ENCODE measurements at places on chromosomes 13 and 19.

GRCh38 chr13:23321535-23322241 lies 111.8 kb downstream of the SACS start:
- DNase-seq, result no peak

DNA sequence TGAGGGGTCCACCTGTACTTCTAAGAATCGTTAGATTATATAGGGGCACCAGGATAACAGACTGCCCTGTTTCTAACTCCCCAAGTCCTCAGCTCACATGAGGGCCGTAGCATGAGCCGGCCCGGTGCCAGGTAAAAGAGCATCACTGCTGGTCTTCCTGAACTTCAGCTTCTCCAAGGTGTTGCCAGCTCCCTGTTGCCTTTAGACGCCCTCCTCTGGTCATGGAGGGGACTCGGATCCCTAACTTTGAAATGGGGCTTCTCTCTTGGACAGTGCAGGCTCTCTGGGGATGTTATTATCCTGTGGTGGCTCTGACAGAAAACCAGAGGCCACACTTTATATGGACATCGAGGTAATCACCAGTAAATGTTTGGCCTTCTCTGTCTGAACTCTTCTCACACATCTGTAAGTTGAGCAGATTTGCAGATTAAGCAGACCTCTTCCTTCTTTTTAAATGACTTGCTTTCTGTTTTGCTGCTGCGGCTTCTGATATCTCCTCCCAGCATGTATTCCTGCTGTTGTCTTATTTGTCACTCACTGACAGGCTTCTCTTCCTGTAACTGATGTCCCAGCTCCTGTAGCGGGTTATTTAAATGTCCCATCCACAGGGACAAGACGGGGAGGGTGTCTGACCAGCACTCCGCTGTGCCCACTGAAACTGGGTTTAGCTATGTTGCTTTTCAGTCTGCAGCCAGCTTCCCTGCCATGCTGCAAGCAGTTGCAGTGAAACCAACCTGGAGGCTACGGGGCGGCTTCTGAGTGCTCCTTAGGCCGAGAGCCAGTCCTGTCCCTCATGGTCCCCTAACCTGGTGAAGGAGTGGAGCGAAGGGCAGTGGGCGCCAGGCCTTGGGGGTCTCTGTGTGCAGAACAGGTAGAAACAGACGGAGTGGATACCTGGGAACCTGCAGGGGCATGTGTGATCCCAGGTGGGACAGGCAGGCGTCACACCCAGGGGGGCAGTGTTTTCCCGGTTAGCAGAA lies 39.2 kb downstream of the TSSK6 start:
- DNase-seq, result no peak

DNA sequence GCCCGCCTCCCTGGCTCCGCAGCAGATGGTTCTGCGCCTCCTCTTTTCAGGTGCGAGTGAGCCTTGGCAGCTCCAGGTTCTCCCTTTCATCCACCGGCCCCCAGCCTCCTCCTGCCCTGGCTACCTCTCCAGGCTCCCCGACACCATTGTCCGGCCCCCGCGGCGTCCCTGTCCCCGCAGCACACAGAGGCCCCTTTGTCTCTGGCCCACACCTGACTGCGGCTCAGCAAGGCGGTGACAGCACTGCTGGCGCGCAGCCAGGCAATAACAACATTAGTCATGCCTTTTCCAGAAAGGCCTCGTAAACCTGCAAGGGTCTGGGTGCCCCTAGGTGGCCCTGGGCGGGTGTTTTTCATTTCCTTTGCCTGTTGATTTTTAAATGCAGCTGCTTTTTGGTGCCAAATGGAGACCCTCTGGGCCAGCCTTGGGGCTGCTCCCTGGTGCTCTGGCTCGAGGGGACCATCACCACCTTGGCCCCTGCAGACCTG lies 73.2 kb upstream of the MEDAG start:
- peak; percentile 79 for DNase-seq

- peak; percentile 76 for DNase-seq
These were observed 14.1 kb downstream of the KLF2 start for GRCh38 chr19:16338470-16339360.

- peak; percentile 22 for DNase-seq
These were observed 11.8 kb downstream of the FXYD5 start for GRCh38 chr19:35166100-35167063.

DNA sequence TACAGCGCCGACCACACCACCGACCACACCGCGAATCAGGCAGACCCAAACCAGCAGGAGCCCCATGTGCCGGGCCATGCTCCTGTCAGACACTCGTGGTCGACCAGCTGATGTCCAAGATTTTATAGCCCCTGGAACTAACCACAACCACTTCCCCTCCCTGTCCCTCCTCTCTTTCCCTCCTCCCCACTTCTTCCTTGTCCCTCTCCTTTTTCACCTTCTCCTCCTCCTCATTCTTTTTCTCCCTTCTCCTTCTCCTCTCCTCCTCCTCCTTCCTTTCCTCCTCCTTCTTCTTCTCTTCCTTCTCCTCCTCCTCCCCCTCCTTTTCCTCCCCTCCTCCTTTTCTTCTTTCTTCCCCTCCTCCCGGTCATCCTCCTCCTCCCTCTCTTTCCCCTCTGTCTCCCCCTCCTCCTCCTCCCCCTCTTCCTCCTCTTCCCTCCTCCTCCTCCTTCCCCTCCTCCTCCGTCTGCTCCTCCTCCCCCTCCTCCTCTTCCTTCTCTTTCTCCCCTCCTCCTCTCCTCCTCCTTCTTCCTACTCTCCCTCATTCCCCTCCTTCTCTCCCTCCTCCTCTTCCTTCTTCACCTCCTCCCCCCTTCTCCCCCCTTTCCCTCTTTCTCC lies 670 bp downstream of the BSPH1 start:
- no peak for DNase-seq

GRCh38 chr13:75993241-75993640 lies 357.1 kb downstream of the LMO7 start:
- DNase-seq, result no peak

- DNase-seq, result no peak
These were observed 576 bp downstream of the APBA3 start for GRCh38 chr19:3760871-3761361.

DNA sequence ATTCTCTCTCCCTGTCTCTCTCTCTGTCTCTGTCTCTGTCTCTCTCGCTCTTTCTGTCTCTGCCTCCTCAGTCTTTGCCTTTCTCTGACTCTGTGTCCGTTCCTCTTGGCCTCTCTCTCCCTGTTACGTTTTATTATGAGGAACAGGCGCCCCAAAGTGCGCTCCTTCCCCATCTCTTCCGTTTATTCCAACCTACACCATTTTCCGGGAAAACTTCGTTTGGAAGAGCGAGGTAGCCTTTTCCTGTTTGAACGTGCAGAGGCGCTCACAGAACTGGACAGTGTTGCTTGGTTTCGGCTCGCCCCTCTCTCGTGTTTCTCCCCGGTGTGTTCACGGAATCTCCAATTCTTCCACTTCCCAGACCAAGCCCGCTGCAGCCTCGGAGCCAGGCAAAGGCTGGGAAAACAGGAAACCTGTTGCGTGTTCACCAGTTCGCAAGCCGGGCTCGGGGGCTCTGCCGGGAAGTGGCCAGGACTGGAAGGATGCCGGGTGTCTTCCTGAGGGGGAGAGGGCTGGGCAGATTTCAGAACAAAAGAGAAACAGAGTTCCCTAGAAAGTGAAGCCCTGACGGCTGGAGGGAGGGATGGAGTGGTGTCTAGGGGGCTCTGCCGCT lies 605 bp downstream of the TMEM255B start:
- peak; percentile 63 for DNase-seq

- DNase-seq, result no peak
These were observed 29.5 kb downstream of the TMPRSS9 start for GRCh38 chr19:2389594-2389993.

- DNase-seq, result no peak
These were observed 101.2 kb upstream of the MBNL2 start for GRCh38 chr13:97120976-97121375.

GRCh38 chr13:46154136-46154801 lies 27.7 kb downstream of the LCP1 start:
- DNase-seq, result no peak

GRCh38 chr13:49444524-49445395 lies 686 bp downstream of the SETDB2 start:
- DNase-seq, result no peak

DNA sequence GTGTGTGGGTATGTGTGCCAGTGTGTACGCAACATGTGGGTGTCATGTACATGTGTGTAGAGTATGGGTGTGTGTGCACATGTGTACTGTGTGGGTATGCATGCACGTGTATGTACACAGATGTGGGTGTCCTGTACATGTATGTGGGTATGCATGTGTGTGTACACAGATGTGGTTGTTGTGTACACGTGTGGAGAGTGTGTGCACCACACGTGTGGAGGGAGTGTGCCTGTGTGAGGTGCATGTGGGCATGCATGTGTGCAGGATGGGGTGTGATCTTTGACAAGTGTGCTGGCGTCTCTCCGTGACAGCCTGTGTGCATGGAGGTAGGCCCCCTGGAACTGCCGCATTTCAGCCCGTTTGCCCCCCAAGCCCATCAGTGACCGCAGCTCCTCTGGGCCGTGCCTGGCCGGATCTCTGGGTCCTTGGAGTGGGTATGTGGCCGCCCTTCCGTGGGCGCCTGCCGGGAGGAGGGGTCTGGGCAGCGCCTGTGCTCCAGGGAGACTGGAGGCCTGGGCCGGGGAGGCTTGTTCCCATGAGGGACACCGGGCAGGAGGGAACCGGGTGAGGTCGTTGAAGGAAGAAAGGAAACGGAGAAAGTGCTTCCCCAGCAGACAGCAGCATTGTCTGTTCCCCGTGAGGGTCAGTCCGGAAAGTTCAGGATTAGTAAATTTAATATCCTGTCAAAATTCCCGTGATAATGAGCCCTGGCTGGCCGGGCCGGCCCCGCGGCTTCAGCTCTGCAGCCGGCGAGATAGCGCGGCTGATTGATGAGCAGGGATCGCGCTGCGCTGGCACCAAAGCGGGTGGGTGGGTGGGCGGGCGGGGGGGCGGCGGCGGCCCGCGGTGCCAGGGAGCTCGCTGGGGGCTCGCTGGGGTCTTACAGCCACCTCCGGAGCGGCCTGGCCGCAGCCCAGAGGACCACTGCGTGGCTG lies 91.1 kb upstream of the SOX1 start:
- DNase-seq, result no peak

Data from upper lobe of right lung (tissue), 1 donor.